ENCODE measurements at places on chromosomes 7 and 10.

- DNase-seq = no peak
Observed at GRCh38 chr7:48506569-48506968, 335.3 kb downstream of the ABCA13 start.

DNA sequence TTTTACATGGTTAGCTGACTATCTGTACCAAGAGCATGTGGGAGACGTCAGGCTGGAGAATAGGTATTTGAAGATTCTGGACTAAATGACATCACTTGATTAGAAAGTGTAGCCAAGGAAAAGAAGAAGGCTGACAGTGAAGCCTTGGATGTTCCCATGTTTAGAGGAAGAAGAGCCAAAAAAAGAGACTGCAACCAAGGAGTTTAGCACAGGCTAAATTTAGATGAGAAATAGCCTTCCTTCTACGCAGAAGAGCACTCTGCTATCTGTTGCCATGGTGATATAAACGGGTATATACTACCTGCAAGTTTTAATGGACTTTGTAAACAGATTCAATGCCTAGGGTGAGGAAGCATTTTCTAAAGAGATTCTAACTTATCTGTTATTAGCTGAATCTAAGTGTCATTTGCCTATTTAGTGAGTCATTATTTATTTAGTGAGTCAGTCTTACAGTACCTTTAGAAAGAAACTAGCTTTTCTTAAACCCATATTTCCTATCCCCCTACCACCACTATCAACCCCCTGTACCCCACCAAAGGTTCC, 69.8 kb downstream of the CDK6 start:
- DNase-seq = peak; percentile 68

GRCh38 chr10:31014161-31014875, 17.3 kb downstream of the ZNF438 start:
- DNase-seq = no peak

GRCh38 chr10:92816091-92816531, 32.2 kb upstream of the EXOC6 start:
- no peak for DNase-seq

DNA sequence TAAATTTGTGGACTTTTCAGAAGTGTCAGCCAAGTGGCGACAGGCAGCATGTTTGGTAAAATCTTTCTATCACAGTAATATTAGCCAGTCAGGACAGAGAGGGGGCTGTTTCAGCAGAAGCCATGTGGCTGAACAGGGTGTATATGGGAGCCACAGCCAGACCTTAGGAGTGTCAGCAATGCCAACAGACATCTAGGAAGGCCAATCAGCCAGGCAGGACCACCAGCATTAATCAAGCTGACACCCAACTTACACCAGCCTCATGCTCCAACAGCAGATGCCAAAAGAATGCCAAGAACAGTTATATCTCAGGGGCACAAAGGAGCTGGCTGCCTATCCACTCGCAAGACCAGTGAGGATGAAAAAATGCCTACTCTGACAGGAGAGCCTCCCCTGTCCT, 54.8 kb downstream of the RAPGEF5 start:
- no peak for DNase-seq

- DNase-seq = no peak
Observed at GRCh38 chr10:84563868-84564267, 235.5 kb downstream of the CCSER2 start.

- no peak for DNase-seq
Observed at GRCh38 chr7:157877298-157878090, 540.7 kb downstream of the DNAJB6 start.

DNA sequence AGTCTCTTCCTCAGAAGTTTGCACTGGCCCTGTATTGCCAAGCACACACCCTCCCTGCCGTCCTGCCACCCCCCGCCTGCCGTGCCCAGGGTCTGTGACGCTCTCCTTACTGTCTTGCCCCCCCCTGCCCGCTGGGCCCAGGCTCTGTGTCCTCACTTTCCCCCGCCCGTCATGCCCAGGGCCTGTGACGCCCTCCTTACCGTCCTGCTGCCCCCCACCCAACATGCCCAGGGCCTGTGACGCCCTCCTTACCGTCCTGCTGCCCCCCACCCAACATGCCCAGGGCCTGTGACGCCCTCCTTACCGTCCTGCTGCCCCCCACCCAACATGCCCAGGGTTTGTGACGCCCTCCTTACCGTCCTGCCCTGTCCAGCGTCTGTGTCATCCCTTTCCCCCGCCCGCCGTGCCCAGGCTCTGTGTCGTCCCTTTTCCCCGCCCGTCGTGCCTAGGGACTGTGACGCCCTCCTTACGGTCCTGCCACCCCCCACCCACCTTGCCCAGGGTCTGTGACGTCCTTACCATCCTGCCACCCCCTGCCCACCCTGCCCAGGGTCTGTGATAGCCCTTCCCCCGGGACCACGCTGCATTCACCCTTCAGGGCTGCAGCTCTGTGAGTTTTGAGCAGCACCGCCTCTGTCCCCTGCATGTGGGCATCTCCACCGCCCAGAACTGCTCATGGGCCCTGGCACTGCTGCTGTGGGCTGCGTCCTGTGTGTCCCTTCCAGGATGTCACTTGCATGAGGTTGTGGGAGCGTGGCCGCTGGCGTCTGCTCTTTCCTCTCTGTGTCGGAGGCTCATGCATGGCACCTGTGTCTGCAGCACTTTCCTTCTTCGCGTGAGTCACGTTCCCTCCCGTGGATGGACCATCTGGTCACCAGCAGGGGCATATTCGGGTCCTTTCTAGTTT, 19.3 kb upstream of the PRKAR1B start:
- no peak for DNase-seq

DNA sequence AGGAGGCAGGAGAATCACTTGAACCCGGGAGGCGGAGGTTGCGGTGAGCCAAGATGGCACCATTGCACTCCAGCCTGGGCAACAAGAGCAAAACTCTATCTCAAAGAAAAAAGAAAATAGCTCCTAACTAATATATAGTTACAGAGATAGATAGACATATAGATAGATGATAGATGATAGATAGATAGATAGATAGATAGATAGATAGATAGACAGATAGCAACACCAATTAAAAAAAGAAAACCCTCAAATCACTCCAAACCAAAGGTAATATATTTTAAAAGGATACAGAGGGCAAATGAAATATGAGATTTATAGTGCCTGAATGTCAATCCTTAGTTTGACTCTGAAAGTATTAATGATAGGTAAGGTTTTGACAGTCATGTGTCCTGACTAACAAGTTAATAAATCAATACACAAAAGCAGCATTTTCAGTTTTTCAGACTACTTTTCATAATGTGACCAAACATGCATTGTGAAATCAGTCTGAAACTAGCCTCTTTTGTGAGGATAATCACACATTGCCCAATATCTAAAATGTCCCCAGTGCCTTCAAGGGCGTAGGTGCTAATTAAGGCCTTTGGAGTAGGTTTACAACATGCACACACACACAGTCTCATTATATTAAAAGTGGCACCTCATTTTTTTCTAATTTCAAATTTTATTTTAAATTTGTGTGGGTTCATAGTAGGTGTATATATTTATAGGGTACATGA, 61.2 kb downstream of the BPGM start:
- DNase-seq = no peak

- no peak for DNase-seq
Observed at GRCh38 chr7:35007768-35008167, 29.5 kb downstream of the DPY19L1 start.

GRCh38 chr10:47058961-47059391, 147.7 kb downstream of the PTPN20 start:
- no peak for DNase-seq

DNA sequence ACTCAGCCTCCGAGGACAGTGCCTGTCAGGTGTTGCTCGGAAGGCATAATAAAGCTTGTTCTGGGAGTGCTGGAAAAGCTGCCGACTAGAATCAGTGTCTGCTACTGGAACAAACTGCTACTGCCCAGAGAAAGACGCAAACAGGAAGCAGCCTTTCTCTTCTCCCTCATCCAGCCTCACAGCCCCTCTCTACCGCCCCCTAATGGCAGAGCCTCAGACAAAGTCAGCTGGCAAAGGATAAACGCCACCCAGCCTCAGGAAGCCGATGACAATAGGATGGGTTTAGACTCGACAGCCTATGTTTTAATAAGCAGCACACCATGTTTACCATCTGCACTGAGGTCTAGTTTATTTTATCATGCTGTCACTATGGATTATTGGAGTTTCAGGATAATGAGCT, 169.5 kb upstream of the LYZL1 start:
- peak; percentile 59 for DNase-seq

DNA sequence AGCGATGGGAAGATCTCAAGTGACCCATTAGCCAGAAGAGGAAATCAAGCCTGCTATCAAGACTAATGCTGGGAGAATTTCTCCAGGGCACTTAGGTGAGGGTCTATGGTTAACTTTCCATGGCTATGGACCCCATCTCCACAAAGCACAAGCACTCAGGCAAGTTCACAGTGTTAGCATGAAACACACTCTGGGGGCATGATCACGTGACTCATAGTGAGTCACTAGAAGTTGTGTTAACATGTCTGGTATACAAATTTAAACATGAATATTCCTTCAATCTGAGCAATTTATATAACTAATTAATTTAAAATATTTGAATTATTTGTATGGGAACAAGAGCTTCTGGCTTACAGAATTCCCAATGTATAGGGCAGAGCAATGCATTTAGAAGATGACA, 131.8 kb downstream of the FAM204A start:
- no peak for DNase-seq

GRCh38 chr7:133934977-133935330, 192.2 kb upstream of the LRGUK start:
- no peak for DNase-seq

- DNase-seq = no peak
Observed at GRCh38 chr7:51059504-51060142, 257.0 kb downstream of the COBL start.

GRCh38 chr7:149719050-149719899, 54.1 kb downstream of the ZNF467 start:
- no peak for DNase-seq

DNA sequence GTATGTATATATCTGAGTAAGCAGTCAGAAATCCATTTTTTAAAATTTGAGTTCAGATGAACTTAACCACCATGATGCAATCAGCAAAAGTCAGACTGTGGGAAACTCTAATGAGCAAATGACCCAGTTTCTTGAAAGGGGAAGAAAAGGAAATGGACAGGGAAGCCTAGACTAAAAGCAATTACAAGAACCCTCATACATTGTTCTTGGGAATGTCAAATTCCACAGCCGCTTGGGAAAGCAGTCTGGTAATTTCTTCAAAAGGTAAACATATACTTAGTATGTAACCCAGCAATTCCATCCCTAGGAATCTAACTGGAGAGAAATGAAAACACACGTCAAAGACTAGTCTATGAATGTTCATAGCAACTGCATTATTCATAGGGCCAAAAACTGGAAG, 16.4 kb upstream of the FOXK1 start:
- DNase-seq = no peak

GRCh38 chr10:70198696-70199466, 28.6 kb upstream of the SAR1A start:
- DNase-seq = no peak

DNA sequence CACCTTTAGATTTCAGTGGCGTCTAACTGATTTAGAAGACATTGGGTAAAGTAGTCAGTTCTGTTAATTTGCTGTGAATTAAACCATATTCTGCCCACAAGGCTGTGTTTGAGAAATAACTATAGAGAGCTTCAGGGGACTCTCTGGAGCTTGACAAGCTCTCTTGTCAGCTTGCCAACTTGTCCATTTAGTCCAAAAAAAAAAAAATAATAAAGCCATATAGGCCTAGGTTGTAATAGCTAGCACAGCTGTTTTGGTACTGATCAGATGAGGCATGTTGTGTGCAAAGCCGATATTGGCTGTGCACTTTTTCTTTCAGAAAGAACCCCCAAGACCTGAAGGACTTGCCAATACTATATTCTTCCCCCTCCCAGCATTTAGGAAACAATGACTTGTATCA, 20.2 kb upstream of the ZNF282 start:
- no peak for DNase-seq

- DNase-seq = no peak
Observed at GRCh38 chr7:83562960-83563359, 86.0 kb downstream of the SEMA3E start.

DNA sequence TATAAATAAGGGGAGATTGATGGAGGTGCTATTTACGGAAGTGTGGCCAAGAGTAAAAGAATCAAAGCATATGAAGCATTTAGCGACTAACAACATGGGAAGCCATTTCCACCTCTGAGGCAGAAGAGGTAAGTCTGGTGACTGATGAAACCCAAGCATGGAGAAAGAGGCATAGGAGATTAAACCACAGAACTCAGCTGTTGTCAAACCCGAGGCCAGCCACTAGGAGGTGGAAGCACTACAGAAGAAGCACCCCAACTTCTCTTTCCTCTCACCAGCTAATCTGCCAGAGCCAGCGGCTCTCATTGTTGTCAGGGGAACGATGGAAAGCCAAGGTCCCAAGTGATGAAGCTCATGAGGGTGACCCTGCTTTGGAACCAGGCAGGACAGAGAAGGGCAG, 19.6 kb upstream of the CNTNAP2 start:
- no peak for DNase-seq

- DNase-seq = peak; percentile 60
Observed at GRCh38 chr7:3300221-3300650, 816 bp upstream of the SDK1 start.

GRCh38 chr7:5420881-5421713, 2.5 kb downstream of the TNRC18 start:
- no peak for DNase-seq

DNA sequence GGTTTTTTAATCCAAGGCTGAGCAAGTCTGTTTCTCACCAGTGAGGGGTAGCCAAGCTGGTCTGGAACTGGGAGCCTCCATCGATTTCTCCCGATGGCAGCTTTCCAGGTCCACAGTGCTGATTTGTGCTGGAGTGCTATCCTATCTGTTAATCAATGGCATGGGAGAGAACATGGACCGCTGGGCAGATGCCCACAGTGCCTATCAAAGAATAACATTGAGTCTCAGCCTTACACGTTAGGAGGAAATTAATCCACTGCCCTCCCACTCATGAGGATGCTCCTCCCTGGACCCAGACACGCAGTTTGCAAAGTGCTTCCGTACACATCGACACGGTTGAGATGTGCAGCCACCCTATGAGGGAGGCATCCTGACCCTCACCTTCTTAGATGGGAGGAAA, 36.0 kb upstream of the CUX1 start:
- DNase-seq = no peak

GRCh38 chr7:907158-907980, 31.0 kb downstream of the GET4 start:
- no peak for DNase-seq

GRCh38 chr7:30928254-30928872, 16.7 kb downstream of the AQP1 start:
- no peak for DNase-seq

GRCh38 chr10:1625731-1626130, 111.6 kb downstream of the ADARB2 start:
- DNase-seq = no peak

- no peak for DNase-seq
Observed at GRCh38 chr10:17747883-17748550, 4.0 kb upstream of the TMEM236 start.

GRCh38 chr10:88918191-88918905, 34.2 kb downstream of the ACTA2 start:
- DNase-seq = peak; percentile 77

DNA sequence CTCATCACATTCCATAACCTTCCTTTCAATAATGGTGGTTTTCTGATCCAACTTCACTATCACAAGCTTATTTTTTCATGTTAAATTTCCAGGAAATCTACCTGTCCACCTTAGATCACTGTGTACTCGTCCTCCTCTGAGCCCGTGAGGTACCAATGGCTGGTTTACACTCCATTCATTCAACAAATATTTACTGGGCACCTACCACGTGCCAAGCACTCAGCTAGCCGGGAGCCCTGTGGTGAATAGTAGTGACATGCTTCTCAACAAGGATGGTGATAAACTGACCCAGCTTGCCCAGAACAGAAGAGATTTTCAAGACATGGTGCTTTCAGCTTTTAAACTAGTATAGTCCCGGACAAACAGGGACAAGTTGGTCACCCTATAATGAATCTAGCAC, 98.2 kb downstream of the FAM204A start:
- no peak for DNase-seq

Measured in large intestine (tissue), 12 donors.